ENCODE measurements at places on chromosomes 16 and 17.

DNA sequence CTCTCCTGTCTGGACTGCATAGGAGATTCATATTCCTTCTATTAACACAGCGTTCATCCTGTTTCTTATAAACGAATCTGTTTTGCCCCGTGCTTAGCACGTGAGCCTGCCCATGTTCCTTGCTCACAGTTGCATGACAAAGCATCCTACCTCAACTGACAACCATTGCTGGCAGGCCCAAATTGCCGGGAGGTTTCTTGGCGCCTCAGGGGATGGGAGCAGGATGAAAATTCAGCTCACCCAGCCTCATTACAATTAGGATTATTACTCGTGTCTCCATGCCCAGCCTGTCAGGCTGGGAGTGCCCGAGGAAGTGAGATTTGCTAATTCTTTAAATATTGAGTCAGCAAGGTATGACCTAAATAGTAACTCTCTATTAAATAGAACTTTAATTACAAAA, 36.7 kb upstream of the HELZ start:
- no peak for DNase-seq

DNA sequence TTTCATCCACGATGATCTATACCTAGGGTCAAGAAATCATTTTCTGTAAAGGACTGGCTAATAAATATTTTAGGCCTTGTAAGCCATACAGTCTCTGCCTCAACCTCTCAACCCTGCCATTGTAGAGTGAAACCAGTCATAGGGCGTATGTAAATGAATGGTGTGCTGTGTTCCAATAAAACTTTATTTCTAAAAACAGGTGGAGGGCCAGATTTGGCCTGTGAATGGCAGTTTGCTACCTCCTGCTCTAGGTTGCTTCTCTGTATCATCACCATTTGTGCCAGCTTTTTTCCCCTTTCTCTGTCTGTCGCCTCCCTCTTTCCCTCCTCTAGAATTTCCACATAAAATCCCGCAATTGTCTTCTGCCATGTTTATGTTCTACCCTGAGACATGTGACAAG, 181.7 kb downstream of the XYLT1 start:
- DNase-seq: no peak

DNA sequence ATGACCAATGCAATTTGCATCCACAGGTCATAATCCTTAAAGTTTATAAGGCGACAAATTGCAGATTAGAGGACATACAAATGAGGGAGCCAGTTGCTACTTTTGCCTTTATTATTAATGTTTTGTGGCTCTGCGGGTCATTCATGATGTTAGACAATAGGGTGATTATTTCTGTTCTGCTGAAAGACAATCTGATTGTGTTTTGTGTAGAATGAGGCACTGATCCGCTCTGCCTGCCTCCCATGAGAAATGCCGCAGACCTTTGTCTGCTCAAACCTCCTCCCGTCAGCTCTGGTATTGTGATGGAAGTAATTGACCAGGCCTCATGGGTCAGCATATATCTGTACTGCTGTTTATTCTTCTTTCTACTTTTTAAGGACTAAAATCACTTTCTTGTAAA, 224.9 kb downstream of the PRKCA start:
- DNase-seq: no peak

GRCh38 chr17:21388066-21388465, 11.9 kb downstream of the KCNJ12 start:
- DNase-seq: no peak

Data from activated gamma-delta T cell treated with anti-CD3 and anti-CD28 coated beads, Interleukin-2, amount 50 U/mL, for 16 hours (primary cell).